GM13977 (cell line): ENCODE measurements at places on chromosomes 6 and 20.
A peak's percentile ranks its signal among the peaks of the same experiment; 100 is the strongest.

GRCh38 chr20:50283922-50284810 lies 93.5 kb downstream of the CEBPB start:
- DNase-seq, result no peak

DNA sequence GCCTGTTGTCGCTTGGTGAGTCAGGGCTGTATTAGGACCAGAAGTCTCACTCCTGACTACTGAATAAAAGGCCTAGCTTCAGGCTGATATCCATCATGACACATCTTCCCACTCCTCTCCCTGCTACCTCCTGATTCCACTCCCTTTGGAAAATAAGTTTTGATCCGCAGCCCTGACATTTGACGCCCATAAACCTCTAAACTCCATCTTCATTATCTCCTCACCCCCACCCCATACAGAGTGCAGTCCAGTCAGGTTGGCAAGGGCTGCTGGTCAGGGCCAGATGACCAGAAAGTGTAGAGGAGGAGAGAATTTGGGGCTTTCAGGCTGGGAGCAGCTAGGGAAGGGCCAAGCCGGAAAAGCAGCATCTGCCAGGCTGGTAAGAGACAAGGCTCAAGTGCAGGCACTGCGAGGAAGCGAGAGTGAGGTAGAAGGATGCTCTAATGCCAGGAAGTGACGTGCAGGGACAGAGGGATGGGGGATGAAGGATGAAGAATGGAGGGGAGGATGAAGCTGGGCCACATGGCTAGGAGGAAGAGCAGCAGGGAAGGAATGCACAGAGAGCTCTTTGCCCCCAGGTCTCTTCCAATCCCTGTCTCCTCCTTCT lies 1.2 kb downstream of the GGT7 start:
- no peak for DNase-seq

DNA sequence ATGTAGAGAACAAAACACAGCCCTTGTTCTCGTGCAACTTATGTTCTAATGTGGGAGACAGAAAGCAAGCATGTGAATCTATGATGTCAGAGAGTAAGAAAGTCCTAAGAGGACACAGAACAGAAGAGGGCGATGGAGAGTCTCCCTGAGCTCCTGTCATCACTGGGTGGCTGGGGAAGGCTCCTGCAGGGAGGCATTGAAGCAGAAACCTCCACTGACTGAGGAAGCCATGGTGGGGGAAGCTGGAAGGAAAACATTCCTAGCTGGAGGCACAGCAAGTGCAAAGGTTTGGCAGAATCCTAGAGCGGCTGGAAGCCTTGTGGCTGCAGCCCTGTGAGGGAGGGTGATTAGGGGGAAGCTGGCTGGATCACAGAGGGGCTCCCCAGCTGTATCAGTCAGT lies 248.0 kb downstream of the CDH26 start:
- no peak for DNase-seq

GRCh38 chr6:4983322-4983721 lies 20.5 kb downstream of the RPP40 start:
- no peak for DNase-seq

DNA sequence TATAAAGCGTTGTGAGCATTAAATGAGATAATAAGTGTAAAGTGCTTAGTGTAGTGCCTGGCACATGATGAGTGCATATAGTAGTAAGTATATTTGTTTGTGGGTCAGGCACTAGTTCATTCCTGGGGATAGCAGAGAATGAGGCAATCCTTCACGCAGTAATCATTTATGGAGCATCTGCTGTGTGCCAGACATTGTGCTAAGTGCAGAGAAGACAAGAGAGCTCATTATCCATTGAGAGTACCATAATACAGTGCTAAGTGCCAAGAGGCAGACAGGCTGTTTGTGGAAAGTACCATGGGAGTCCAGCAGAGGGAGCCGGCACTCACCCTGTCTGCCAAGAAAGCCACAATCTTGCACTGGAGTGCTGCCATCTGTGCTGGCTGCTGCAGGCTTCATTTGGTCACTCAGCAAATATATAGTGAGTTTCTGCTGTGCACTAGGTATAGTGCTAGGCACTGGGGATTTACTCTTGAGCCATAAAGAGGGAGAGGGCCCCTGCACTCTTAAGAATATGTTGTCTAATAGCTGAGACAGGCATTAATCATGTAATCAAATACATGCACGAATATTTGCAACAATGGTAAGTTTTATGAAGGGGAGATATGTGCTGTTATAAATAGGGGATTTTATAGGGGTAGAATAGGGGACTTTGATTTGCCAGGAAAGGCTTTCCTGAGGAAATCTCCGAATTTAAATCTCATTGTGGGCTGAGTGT lies 12.9 kb upstream of the MROH8 start:
- peak; percentile 76 for DNase-seq

DNA sequence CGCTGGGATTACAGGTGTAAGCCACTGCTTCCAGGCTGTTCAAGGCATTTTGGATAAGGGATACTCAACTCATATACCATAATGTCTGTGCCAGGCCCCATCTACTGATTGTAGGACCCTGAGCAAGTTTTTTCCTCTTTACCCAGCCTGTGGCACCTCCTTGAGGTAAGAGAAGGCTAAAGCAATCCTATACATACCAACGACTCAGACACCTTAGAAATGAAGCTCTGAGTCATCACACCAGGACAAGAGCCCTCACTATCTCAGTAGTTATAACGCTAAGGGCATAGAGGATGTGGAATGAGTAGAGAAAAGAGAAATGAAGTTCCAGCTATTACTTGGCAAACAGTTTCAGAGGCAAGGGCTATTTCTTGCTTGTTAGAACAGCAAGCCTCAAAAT lies 16.9 kb downstream of the NDRG3 start:
- DNase-seq, result peak; percentile 40

- DNase-seq, result no peak
Observed at GRCh38 chr6:152573762-152574161, 63.4 kb downstream of the SYNE1 start.

DNA sequence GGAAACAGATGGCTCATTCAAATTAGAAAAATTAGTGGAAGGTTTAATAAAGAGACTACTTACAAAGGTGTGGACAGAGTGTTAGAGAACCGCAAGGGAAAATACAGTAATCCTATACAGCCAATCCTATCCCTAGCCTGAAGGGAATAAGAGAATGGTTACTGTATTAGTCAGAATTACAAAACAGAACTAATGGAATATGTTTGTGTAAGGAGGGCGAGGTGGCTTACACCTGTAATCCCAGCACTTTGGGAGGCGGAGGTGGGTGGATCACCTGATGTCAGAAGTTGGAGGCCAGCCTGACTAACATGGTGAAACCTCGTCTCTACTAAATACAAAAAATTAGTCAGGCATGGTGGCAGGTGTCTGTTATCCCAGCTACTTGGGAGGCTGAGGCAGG lies 16.3 kb upstream of the TRPC4AP start:
- DNase-seq, result no peak

DNA sequence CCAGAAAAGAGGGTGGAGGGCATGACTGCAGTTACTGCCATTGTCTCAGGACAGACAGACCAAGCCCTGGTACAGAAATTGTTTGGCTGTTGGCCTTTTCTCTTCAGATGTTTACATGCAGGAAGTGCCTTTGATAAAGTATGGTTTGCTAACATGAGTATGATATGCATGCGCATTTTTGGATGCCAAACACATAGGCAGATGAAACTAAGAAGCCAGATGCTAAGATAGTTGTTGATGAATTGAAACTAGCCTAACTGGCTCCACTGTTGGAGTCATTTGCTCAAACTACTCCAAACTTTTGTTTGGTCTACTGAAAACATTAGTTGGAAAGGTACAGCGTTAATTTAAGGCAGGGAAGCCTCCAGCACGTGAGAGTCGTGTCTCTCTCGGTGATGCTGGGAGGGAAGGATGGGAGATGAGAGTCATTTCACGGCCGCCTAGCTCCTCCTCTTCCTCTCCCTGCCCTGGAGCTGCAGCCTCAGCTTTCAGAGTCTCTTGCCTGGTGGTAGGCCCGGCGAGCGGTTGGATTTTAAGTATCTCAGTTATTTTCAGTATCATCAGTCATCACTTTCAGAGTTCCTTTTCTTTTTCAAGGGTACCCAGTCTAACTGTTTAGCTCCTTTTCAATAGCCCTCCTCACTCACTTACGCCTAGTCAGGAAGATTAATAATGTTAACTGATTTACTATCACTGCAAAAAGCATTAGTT lies 29.7 kb downstream of the RREB1 start:
- DNase-seq, result no peak

GRCh38 chr20:10609276-10609675 lies 64.5 kb downstream of the JAG1 start:
- DNase-seq, result no peak
